Right hindlimb (tissue), 1 donor: ENCODE measurements at places on chromosomes 12 and 14.
A peak's percentile ranks its signal among the peaks of the same experiment; 100 is the strongest.

DNA sequence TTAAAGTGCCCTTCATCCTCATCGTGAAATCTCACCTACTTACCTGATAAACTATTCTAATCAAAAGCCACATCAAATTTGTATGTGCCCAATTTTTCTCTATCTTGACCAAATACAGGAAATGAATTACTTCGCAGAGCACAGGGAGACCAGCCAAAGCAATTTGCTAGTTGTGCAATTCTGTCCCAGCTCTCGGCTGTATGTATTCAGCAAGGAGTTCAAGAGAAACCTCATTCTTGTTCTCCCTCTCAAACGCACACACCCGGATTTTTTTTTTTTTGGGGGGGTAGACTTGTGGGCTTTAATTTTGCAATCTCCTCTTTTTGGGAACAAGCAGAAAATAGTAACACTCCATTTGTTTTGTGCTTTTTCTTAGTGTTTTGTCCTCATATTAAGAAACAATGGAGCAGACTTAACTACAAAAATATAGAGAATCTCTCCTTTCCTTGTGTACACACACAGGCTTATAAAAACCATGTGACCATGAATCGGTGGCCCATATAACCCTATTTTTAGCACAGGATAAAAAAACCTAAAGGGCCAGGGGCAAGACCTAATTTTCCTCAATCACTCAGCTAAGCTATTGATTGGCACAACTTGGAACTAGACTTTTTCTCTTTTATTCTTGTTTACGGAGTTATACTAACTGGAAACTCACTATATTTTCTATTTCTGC lies 64.2 kb downstream of the MBIP start:
- no peak for DNase-seq

DNA sequence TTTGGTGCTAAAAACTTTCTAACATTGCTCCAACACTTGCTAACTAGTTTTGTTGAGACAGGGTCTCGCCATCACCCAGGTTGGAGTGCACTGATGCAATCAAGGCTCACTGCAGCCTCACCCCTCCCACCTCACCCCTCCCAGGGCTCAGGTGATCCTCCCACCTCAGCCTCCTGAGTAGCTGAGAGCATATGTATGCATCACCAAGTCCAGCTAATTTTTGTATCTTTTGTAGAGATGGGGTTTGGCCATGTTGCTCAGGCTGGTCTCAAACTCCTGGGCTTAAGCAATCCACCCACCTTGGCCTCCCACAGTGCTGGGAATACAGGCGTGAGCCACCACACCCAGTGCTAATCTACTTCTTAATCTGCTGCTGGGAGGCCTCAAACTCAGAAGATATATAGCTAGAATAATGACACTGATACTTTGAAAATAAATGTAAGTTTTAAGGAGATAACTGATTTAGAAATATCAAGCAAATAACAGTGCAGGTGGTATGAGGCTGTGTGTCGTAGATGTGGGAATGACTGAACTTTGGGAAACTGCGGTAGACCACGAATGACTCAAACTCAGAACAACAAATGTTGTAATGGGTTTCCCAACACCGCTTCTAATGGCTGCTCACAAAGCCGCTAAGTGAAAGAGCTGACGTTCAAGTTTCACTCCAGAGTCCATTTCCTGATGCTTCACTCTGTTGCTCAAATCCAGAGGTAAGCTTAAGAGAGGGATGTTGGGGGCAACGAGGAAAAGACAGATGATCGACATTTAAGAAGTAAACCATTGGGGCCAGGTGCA lies 10.0 kb downstream of the TMCC3 start:
- DNase-seq = no peak

DNA sequence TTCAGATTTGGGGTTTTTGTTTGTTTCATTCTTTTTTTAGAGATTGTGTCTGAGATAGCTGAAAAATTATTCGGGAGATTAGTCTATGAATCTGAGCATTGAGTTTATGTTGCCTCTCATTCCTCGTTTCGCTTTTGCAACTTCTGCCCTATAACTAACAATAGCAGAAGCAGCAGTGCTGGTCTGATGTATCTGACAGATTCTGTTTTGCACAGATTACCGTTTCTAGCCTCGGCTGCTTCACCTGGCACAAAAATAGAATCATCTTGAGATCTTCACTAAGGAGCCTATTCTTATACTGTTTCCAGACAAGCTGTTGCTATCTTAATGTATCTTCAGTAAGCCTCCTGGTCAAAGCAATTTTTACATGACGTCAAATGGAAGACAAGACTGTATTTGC lies 29.2 kb downstream of the KCNJ8 start:
- DNase-seq = no peak

GRCh38 chr12:107583551-107583950 lies 102.0 kb upstream of the PWP1 start:
- no peak for DNase-seq

DNA sequence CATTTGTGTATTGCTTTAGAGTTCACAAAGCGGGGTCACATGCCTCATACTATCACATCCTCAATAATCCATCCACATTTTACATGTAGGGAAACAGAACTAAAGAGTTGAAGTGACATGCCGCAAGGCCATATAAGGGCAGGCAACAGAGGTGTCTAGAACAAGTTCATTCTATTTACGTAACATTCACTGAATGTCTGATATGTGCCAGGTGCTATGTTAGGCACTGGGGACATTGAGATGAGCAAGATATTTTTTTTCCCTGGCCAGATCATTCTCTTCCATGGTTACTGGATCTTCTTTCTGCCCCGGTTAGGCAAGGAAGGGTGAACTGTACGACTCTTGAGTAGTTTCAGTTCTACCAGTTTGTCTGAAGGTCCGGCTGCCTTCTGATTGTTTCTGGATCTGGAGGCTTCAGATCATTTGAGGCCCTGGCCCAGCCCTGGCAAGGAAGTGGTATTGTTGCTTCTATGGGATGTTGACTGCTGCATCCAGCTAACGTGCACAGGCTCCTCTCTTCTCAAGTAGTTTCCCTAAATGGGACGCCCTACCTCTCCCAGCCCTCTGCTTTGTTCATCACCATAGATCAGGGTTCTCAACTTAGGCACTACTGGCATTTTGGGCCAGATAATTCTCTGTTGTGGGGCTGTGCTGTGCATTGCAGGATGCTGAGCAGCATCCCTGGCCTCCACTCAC lies 12.1 kb downstream of the GPATCH2L start:
- no peak for DNase-seq

DNA sequence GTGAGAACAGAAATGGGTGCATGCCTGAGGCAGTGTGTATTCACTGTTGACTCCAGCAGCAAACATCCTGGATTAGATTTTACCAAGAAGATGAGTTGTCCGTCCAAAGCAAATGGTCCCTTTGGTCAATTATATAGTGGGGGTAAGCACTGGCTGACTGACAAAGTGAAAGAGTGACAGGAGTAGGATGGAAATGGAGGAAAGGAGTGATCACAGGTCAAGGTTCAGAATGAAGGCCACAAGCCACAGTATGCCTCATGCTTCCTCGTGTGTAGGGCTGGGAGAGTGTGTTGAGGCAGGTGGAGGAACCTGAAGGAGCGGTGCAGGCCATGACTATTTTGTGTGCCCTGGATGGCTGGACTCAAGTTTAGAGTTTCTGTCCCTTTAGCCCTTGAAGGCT lies 14.3 kb downstream of the DHRS2 start:
- DNase-seq = no peak

DNA sequence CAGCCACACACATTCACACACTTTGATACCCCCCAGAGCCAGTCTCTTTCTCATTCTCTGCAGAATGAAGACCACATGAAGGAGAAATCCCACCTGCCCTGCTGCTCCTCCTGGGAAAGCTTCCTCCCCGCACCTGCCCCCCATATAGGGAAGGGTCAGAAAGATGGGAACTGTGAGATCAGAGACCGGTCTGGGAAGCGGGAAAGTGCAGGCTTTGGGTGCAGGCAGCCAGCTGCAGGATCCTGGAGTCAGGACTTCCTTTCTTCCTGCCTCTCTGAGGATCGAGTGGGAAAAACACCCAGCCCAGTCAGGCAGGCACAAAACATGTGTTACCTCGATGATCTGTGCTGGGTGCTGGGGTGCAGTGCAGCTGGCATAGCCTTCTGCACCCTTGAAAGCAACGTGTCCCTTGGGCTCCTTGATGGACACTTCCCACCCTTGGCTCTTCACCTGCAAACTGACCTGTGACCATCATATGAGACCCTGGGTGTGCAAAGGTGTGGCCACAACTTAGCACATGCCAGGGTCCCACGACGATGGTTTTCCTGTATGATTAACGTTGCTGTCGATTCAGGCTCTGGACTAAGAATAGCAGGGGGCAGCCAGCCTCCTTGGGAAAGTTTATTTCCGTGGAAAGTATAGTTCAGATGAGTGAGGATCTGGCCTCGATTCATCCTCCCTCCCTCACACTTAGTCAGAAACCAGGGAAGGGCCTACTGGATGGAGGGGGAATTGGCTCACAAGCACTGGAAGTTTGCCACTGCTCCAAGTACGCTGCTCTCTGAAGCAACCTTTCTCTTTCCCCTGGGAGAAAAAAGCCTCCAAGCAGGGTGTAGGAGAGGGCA lies 105.4 kb upstream of the MED13L start:
- peak; percentile 89 for DNase-seq

DNA sequence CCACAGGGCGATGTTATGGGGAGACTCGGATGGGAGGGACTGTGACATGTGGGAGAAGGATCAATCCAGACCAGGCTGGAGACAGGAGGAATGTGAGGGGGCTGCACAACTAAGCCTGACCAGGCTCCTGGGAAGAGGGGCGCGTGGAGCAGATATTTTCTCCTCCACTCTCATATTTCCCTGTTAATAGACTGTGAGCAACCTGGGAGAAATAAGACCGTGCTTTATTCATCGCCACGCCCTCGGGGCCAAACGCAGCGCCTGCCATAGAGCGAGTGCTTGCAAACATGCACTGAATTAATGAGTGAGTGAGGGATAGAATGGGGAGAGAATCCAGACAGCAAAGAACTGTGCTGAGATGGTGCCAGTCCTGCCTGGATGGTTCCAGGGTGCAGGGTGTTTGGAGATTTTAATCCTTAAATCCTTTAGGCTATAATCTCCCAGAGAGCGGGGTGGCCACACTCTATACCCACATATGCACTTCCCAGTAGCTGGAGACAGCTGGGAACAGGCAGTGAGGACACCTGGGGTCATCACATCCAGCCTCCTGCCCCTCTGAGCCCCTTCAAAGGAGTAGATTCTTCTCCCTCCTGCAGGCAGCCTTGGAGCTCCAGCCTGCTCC lies 13.6 kb upstream of the FAIM2 start:
- no peak for DNase-seq

DNA sequence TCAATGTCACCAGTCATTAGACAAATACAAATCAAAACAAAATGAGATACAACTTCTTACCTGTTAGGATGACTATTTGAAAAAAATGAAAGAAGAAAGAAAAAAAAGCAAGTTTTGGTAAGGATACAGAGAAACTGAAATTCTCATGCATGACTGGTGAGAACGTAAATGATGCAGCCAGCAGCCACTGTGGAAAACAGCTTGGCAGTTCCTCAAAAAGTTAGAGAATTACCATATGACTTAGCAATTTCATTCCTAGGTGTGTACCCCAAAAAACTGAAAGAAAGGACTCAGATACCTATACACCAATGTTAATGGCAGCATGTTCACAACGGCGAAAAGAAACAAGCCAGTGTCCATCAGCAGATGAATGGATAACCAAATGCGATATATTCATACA lies 26.6 kb downstream of the NINJ2 start:
- DNase-seq = no peak

- DNase-seq = no peak
Measured at GRCh38 chr12:53320352-53321195, 836 bp downstream of the AAAS start.

GRCh38 chr14:61342486-61342885 lies 21.1 kb downstream of the PRKCH start:
- no peak for DNase-seq

DNA sequence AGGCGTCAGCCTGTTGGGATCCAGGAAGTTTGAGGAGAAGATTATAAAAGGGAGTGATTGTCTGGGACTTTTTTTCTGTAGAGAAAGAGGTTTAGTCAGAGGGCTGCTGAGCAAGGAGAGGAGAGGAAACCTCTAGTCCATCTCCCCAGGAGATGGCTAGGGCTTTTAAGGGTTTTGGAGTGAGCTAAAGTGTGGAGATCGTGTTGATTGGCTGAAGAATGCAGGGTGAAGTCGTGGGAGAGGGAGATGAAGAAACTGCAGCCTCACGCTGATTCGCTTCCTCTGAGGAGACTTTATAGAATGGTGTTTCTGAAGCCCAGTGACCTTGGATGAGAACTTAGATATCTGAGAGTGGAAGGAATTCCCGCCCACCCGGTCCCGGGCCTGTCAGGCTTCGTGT lies 193.7 kb upstream of the PWP1 start:
- no peak for DNase-seq

- DNase-seq = no peak
Measured at GRCh38 chr12:114746297-114747011, 62.5 kb upstream of the TBX3 start.

GRCh38 chr12:52681526-52682380 lies 1.5 kb upstream of the KRT1 start:
- no peak for DNase-seq

DNA sequence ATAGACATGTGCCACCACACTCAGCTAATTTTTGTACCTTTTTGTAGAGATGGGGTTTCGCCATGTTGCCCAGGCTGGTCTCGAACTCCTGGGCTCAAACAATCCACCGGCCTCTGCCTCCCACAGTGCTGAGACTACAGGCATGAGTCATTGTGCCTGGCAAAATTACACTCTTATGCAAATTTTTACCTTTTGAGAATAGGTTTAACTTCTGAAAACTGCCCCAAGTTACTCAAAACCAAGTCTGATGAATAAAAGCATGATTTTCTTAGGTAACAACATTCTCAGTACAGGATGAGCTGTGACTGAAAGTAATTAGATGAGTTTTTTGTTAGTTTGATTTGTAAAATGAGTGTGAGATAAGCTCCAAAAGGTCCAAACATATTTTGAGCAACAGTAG lies 166.0 kb downstream of the RPS29 start:
- DNase-seq = no peak

GRCh38 chr14:104567141-104567956 lies 12.2 kb upstream of the C14orf180 start:
- DNase-seq = no peak
